ENCODE measurements at places on chromosomes 5 and 9.

GRCh38 chr5:7391215-7391614 is 4.7 kb upstream of the ADCY2 start:
- DNase-seq = no peak

- DNase-seq = no peak
Measured at GRCh38 chr9:9412241-9412640, 1200.6 kb downstream of the PTPRD start.

- no peak for DNase-seq
Measured at GRCh38 chr9:22449719-22450118, 3.1 kb downstream of the DMRTA1 start.

GRCh38 chr5:53118879-53119278 is 9.3 kb upstream of the MOCS2 start:
- no peak for DNase-seq

GRCh38 chr5:9456435-9457042 is 89.3 kb downstream of the SEMA5A start:
- no peak for DNase-seq

DNA sequence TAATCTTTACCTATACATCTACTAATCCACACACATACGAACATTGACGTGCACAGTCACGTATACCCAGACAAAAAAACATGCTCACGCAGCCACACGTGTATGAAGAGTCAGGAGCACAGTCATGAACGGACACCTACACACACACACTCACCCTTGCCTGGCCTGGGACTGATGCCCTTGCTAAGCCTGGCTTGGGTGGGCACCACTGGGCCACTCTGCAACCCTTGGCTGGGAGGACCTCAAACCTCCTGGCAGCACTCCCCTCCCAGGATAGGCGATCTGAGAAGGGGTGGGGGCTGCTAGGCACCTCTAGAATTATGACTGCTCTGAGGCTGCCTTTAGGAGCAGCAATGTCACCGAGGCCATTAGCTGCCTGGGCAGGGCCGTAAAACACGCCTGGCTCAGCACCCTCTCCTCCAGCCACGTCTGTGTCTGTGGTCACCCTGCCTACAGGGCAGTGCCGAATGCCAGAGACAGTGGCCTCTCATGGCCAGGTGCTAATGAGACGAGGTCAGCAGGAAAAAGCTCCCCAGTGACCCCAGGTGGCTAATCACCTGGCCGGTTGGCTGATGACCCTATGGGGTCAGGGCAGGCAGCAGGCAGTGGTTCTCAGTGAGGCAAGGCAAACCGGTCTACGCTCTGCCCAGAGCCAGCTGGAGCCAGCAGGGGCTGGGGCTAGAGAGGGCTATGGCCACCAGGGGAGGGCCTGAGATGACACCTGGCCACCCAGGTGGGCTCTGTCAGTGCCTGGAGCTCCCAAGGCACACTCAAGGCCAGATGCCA is 33.7 kb upstream of the MVB12B start:
- no peak for DNase-seq

GRCh38 chr5:32308946-32309345 is 3.8 kb downstream of the MTMR12 start:
- no peak for DNase-seq

DNA sequence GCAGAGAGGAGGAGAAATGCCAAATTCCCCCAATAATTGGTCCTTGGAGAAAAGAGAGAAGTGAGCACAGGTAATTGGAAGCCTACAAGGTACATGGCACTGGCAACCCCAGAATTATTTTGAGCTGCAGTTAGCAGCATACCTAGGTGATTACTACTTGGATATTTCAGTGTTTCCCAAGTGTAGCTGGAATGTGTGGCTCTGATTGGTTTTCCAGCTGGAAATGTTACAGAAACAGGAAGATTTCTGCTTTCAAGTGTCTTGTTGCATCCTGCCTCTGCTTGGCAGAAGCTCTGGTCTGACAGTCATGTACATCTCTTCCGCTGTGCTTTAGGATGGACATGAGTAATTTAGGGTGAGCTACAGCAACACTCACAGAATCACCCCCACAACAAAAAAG is 262.1 kb downstream of the ENC1 start:
- no peak for DNase-seq

GRCh38 chr5:57432876-57433275 is 49.7 kb downstream of the ACTBL2 start:
- DNase-seq = no peak

- no peak for DNase-seq
Measured at GRCh38 chr5:96857454-96857853, 18.8 kb upstream of the ERAP2 start.

GRCh38 chr5:112649882-112650281 is 87.8 kb upstream of the APC start:
- no peak for DNase-seq

GRCh38 chr5:135124128-135124527 is 90.1 kb upstream of the PITX1 start:
- no peak for DNase-seq

DNA sequence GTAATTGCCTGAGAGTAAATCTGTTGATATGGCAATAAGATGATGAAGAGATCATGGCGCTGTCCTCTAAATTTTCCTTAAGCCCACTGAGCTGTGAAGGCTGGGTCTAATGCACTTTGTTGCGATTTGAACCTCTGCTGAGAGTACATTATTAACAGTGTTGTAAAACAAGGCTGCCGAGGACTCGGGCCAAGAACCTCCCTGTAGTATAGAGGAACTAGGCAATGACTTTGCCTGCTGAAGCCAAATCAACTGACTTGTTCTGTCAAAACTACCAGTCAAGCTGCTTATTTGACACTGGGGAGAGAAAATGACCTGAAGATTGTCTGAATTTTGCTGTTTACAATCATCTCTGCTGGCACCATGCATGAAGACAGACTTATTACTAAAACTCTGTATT is 1154.7 kb downstream of the DTWD2 start:
- no peak for DNase-seq

DNA sequence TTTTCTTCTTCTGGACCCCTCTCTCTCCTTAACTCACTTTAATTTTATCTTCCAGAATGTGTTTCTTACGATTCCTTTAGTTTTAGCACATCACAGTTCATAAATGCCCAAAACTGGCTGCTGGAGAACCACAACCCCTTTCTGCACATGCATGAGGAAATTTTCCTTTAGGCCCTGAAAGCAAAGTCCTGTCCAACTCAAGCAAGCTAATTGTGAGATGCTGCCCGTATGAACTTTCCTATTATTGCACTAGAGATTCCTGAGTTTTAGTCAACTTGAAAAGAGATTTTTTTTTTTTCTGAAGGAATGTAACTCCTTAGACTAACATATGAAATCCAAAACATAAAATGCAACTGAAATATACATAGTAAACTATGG is 52.1 kb upstream of the DAB2 start:
- DNase-seq = no peak

DNA sequence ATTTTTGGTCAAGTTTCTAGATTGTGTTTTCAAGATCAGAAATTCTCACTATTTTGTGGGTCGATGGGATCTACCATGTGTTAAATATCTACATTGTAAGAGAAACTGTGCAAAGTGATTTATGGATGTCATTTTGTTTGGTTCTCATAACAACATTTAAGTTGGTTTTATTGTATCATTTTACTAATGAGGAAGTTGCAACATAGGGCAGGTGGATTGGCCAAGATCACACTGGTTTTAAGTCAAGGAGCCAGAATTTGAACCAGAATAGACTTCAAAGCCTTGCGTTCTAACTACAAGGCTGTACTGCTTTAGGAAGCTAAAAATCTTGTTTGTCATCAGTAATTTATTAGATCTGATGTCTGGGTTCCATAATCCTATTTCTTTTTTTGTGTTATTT is 23.4 kb downstream of the SH3TC2 start:
- DNase-seq = no peak

- DNase-seq = no peak
Measured at GRCh38 chr5:176733406-176734262, 76.7 kb upstream of the UNC5A start.

GRCh38 chr5:83015676-83016075 is 61.5 kb downstream of the TMEM167A start:
- no peak for DNase-seq

DNA sequence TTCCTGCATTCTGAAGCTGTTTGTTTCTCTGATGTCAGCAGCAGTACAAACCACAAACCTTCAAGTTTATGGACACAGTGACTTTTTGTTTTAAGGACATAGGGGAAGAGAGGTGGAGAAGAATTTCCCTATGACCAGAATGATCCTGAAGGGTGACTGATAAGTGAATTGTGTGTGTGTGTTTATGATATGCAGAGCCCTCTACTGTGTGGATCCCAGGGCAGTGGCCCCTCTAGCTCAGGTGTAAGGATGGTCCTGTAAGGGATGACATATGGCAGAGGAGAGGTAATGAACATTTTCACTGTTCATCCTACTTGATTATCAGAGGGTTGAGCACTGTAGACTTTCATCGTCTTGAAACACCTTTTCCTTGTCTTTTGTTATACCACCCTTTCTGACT is 30.6 kb upstream of the TMED7 start:
- no peak for DNase-seq

- no peak for DNase-seq
Measured at GRCh38 chr5:171474230-171474813, 54.9 kb downstream of the FGF18 start.

DNA sequence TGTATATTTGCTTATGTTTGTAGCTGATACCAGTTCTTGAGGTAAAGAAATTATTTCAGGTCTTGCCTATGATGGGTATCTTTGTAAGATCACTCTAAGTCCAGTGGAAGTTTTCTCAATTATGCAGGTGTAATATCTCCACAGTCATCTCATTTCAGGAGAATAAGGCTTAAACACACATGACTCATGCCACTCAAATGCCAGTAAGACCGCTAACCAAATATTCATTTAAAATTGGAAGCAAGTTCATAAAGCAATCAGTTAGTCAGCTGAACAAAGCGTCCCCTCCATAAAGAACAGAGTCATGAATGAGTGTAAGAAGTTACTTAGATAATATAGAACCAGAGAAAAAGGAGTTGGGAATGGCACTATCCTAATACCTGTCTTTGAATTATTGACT is 248.7 kb downstream of the LURAP1L start:
- no peak for DNase-seq

GRCh38 chr9:131082774-131083512 is 13.4 kb upstream of the AIF1L start:
- no peak for DNase-seq

DNA sequence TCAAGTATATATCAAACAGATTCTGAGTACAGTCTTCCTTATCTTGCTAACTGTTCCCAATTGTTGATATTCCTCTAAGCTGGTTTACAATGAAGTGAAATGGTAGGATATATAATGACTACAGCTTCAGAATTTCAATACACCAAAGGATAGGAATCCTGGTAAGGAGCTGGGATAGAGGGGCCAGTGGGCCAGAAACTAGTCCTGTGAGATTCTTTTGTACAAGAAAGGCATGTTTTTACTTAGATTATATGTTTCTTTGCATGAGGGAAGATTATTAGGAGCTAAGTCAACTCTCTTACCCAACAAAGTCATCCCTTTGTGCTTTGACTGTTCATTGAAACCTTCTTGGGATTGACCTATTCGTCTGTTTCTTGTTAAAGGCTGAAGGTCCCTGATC is 435.7 kb downstream of the PLK2 start:
- DNase-seq = no peak

GRCh38 chr5:132773601-132774355 is 3.3 kb downstream of the SEPTIN8 start:
- DNase-seq = no peak

GRCh38 chr5:148938522-148938882 is 112.1 kb downstream of the ADRB2 start:
- no peak for DNase-seq

DNA sequence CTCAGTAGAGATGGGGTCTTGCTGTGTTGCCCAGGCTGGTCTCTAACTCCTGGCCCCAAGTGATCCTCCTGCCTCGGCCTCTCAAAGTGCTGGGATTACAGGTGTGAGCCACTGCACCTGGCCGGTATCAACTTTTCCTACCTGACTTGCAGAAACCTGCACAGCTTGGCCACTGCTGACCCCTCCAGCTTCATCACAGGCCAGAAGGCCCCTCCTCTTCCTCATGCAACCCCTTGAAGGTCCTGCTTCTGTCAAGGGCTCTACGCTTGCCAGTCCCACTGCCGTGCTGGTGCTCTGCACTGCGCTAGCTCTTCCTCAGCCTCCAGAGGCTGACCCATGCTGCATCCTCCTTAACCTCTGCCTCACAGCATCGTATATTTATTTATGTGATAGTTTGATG is 32.5 kb upstream of the RNU6ATAC start:
- no peak for DNase-seq

GRCh38 chr5:80141147-80141671 is 106.1 kb downstream of the THBS4 start:
- no peak for DNase-seq
